ENCODE measurements at places on chromosomes 7 and 10. TPM values are rescaled to one million over a fixed set of nuclear protein-coding genes. Genes with fewer than 3 reads are reported as not detected.

GRCh38 chr10:128173386-128173785 lies 47.2 kb upstream of the MKI67 start:
- no peak for DNase-seq

DNA sequence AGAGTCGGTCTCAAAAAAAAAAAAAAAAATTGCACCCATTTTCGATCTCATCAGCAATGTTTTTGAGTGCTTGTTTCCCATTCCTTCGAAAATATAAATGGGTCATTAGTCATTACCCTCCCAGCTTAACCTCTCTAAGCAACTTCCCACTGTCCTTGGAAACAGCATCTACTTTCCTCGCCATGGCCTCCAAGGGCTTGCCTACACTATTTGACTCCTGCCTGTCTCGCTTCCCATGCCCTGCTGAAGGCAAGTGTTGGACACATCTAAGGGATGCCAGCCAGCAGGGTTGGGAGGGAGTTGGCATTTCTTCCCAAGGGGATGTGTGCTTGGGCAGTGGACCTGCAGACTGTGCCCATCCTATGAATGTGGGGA lies 12.7 kb upstream of the RHBDD2 start:
- no peak for DNase-seq

GRCh38 chr10:48511066-48511874 lies 93.6 kb downstream of the ARHGAP22 start:
- DNase-seq: no peak

- no peak for DNase-seq
Observed at GRCh38 chr7:31101544-31101943, 49.4 kb downstream of the ADCYAP1R1 start.

DNA sequence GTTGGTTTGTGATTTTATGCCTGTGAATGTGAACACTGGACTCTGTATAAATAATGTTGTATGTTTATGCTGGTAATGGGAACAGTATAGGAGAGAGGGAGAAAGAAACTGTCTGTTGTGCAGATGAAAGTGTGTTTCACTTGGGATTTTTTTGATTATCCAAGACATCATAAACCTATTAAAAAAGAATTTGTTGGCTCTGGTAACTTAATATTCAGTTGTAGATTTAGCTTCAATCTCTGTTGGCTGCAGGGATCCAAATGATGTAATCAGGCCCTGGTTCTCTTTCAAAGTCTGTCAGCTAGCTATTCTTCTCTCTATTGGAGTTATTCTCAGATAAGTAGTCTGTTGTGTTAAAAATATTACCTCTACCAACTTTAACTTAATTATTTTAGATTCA lies 168.8 kb upstream of the RHOBTB1 start:
- DNase-seq: no peak

DNA sequence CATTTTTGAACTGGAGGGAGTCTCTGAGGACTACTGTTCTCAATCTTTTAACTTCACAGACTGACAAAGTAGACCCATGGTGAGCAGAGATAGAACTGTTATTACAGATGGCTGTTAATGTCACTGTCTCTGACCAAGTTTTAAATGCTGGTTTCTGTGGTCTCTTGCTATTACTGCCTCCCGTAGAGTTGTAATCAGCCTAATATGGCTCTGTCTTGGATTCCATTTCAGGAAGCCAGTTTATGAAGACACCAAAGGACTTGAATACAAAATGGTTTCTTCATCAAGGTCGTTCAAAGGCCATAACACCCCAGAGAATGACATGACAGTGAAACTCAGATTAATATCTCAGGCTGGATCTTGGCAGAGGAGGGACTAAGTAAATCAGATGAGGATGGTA lies 3.9 kb downstream of the SFRP4 start:
- DNase-seq: no peak

DNA sequence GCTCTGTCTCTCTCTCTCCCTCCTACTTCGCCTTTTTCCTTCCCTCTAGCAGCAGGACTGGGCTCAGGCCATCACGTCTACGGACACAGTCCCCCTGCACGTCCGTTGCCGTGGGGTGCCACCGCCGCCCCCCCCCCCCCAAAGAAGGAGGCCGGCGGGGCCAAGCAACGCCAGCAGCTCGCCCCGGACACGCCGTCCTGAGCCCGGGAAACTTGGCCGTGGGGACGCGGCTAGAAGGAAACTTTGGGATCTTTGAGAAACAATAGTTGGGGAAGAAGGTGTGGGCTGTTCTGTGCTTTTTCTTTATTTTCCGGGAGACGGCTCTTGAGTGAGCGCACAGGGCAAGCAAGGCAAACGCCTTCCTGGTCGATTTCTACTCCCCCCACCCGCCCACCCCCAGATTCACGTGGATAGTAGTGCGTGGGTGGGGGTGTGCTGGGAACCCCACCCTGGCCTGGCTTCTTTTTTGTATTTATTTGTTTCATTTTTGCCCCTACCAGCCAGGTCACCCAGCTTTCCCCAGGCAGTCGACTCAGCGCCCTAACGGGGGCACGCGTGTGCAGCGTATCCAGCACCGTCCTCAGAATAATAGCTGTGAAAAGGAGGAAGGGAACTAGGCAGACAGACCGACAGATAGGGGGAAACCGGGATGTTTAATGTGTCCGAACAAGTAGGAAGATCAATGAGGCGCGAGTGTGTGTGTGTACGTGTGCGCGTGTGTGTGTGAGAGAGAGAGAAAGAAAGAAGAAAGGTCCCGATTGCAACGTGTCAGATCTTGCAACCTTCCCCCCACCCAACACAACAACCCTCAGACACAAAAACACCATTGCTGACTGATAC lies 1.4 kb downstream of the MXI1 start:
- peak; percentile 17 for DNase-seq

The PNLIPRP3 gene
- not detected for polyA plus RNA-seq

The CALCR gene
- not detected for polyA plus RNA-seq

The ELAPOR2 gene
- 1.3 TPM for polyA plus RNA-seq

Data from naive thymus-derived CD4-positive, alpha-beta T cell (primary cell).